Vagina (tissue), 2 donors: ENCODE measurements at places on chromosomes 16 and 17.

- DNase-seq, result no peak
Measured at GRCh38 chr17:59365383-59365981, 34.0 kb downstream of the YPEL2 start.

- DNase-seq, result no peak
Measured at GRCh38 chr17:82152556-82153294, 54.7 kb upstream of the FASN start.

DNA sequence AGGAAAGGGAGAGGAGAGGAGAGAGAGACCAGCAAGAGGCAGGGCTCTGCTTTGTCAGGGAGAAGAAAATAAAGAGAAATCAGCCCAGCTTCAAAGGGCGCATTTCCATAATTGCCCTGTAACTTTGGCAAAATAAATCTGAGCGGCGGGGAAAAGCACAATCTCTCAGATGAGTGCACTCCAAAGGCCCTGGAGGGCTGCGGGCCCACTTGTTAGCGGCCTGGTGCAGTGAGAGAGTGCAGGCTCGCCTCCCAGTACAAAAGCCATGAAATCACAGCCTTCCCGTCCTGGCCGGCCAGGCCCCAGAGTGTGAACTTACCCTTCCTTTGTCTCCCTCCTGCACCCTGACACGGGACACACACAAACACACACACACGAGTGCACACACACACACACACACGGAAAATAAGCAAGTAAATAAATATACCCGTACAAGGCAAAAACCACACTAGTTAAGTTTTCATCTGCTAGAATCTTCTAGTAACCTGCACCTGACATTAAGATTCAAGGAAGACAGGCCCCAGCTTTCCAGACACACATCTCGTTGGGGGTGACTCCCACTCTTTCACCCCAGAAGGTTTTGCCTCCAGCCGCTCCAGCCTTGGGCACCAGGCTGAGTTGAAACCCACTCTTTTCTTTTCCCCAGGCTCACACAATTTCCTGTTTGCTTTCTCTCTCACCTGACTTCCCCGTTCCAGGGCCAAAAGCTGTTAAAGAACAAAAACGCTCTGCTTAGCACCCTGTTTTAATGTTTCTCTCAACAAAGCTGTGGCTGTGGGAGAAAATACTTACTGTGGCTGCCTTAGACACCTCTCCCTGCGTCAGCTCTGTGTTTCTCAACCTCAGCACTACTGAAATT is 8.5 kb downstream of the IRX3 start:
- DNase-seq, result no peak

GRCh38 chr16:72302332-72302731 is 130.4 kb upstream of the PMFBP1 start:
- no peak for DNase-seq

DNA sequence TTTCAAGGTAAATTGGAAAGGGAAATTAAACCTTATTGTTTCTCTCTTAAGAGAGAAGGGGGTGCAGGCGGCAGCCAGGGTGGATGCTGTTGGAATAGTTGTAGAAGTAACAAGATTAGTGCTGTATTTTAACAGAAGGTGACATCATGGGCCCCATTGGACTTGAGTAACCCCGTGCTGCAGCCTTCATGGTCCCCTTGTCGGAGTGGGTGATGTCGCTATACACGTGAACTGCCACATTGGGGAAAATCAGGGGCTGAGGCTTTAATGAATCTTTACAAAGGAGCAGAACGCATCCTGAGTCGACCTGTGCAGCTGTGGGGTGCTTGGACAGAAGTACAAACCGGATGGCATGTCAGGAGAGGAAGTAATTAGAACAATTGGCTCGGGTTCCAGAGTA is 3.2 kb downstream of the SNX11 start:
- DNase-seq, result no peak
